ENCODE measurements at places on chromosomes 3 and 15.
A peak's percentile ranks its signal among the peaks of the same experiment; 100 is the strongest.

GRCh38 chr3:14508966-14509795 lies 31.0 kb downstream of the GRIP2 start:
- no peaks in the 10 kb centered on the region for H3K4me1 ChIP-seq
- H3K36me3 ChIP-seq: no peaks in the 10 kb centered on the region
- H3K4me3 ChIP-seq: no peak overlapping the region
- no peaks in the 10 kb centered on the region for H3K27me3 ChIP-seq
- DNase-seq: peak; percentile 55

GRCh38 chr15:83318036-83318435 lies 33.6 kb upstream of the BNC1 start:
- no peaks in the 10 kb centered on the region for H3K36me3 ChIP-seq
- no peak overlapping the region for H3K27ac ChIP-seq
- H3K4me3 ChIP-seq: no peak overlapping the region
- H3K27me3 ChIP-seq: no peaks in the 10 kb centered on the region
- no peaks in the 10 kb centered on the region for H3K4me1 ChIP-seq
- no peak for DNase-seq

- H3K4me1 ChIP-seq: peaks cover 7% of the 10 kb centered on the region
- H3K27me3 ChIP-seq: no peaks in the 10 kb centered on the region
- H3K4me3 ChIP-seq: no peak overlapping the region
- H3K27ac ChIP-seq: no peak overlapping the region
Observed at GRCh38 chr3:122358703-122359032, 24.4 kb downstream of the MIX23 start.

DNA sequence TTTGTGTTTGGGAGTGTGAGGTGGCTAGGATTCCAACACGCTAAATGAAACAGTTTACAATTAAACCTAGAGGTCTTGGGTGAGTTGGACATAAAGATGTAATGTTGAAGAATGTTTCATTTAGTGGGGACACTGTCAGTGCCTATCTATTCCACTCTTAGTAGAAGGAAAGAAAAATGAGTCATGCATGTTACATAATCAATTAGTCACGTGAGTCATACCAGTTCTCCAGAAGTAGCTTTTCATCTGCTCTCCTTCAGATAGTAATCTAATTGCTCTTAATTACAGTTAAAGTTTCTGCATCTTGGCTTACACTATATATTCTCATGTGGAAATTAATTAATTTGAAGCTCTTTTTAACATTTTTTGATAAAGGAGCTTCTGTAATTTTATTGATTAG lies 115.7 kb upstream of the P2RY1 start:
- H3K4me1 ChIP-seq: peaks cover 3% of the 10 kb centered on the region
- no peak overlapping the region for H3K27ac ChIP-seq

- no peak overlapping the region for H3K27ac ChIP-seq
- no peaks in the 10 kb centered on the region for H3K36me3 ChIP-seq
- no peaks in the 10 kb centered on the region for H3K4me1 ChIP-seq
Observed at GRCh38 chr3:158452334-158452733, 118.7 kb upstream of the MLF1 start.

- no peak overlapping the region for H3K27ac ChIP-seq
- H3K36me3 ChIP-seq: no peaks in the 10 kb centered on the region
- no peaks in the 10 kb centered on the region for H3K4me1 ChIP-seq
- no peak for DNase-seq
Observed at GRCh38 chr3:112734736-112735350, 93.9 kb upstream of the CCDC80 start.

- no peak for DNase-seq
- no peaks in the 10 kb centered on the region for H3K36me3 ChIP-seq
- no peak overlapping the region for H3K4me3 ChIP-seq
- H3K27me3 ChIP-seq: no peaks in the 10 kb centered on the region
- no peak overlapping the region for H3K27ac ChIP-seq
Observed at GRCh38 chr3:111509308-111509707, 32.7 kb upstream of the CD96 start.

- H3K27ac ChIP-seq: no peak overlapping the region
- H3K36me3 ChIP-seq: no peaks in the 10 kb centered on the region
- no peak for DNase-seq
- H3K4me3 ChIP-seq: no peak overlapping the region
- peaks cover 44% of the 10 kb centered on the region for H3K4me1 ChIP-seq
- H3K27me3 ChIP-seq: peaks cover 96% of the 10 kb centered on the region
Observed at GRCh38 chr15:89406940-89407607, 72.5 kb upstream of the POLG start.

GRCh38 chr3:66931699-66932098 lies 66.4 kb upstream of the KBTBD8 start:
- H3K4me3 ChIP-seq: no peak overlapping the region
- H3K27ac ChIP-seq: no peak overlapping the region
- no peaks in the 10 kb centered on the region for H3K36me3 ChIP-seq
- H3K4me1 ChIP-seq: no peaks in the 10 kb centered on the region

DNA sequence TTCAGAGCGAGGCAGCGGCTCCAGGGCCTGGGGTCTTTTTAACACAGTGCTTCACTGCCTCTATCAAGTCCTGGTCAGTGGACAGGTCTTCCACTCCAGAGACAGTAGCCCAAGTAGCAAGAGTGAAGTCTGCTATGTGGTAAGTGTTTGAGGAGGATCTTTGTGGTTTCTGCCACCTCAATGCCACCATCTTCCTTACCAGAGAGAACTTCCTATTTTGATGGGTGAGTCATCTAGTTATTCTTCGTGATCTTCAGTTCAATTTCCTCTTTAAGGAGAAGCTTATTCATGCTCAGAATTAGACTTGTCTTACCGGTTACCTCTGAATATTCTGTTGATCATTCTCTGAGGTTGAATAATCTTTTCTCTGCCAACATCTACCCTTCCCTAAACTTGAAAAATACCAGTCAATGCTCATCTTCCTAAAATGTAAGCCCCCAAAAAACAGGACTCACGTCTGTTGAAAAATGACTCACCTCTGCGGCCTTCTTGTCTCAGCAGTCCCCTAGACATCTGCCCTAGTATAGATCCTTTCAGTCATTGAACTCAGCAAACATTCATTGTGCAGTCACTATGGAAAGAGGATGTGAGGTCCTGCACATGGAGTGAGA lies 32.2 kb upstream of the BCL6 start:
- H3K4me3 ChIP-seq: no peak overlapping the region
- H3K27ac ChIP-seq: no peak overlapping the region

- no peaks in the 10 kb centered on the region for H3K36me3 ChIP-seq
- no peaks in the 10 kb centered on the region for H3K4me1 ChIP-seq
- H3K27me3 ChIP-seq: no peaks in the 10 kb centered on the region
Observed at GRCh38 chr3:165148876-165149441, 47.2 kb downstream of the SLITRK3 start.

DNA sequence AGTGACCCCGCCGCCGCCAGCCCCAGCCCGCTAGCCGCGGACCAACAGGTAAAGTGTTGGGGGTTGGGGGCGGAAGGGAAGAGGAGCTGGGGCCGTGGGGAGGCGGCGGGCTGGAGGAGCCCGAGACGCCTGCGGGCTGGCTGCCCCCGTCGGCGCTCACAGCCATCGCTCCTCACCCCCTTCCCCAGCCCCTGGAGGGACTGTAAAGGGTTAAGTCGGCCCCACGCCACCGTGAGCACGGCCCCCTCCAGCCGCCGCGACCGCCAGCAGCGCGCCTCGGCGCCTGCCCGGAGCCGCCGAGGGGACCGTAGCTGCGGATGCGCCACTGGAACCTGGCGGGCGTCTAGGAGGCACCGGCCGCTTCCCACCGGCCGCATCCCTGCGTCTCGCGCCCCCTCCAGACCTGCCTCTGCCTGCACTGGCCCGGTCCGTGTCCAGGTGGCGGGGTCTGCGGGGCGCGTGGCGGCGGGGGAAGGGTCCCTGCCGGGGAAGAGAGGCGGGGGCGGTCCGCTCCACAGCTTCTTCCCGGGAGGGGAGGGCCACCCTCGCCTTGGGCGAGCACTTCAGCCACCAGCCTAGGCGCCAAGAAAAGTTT lies 522 bp downstream of the MED12L start:
- peak overlapping the region; percentile 63 for H3K4me3 ChIP-seq
- no peak overlapping the region for H3K27ac ChIP-seq
- no peaks in the 10 kb centered on the region for H3K36me3 ChIP-seq
- DNase-seq: no peak
- H3K4me1 ChIP-seq: peaks cover 12% of the 10 kb centered on the region
- H3K27me3 ChIP-seq: peaks cover 70% of the 10 kb centered on the region

DNA sequence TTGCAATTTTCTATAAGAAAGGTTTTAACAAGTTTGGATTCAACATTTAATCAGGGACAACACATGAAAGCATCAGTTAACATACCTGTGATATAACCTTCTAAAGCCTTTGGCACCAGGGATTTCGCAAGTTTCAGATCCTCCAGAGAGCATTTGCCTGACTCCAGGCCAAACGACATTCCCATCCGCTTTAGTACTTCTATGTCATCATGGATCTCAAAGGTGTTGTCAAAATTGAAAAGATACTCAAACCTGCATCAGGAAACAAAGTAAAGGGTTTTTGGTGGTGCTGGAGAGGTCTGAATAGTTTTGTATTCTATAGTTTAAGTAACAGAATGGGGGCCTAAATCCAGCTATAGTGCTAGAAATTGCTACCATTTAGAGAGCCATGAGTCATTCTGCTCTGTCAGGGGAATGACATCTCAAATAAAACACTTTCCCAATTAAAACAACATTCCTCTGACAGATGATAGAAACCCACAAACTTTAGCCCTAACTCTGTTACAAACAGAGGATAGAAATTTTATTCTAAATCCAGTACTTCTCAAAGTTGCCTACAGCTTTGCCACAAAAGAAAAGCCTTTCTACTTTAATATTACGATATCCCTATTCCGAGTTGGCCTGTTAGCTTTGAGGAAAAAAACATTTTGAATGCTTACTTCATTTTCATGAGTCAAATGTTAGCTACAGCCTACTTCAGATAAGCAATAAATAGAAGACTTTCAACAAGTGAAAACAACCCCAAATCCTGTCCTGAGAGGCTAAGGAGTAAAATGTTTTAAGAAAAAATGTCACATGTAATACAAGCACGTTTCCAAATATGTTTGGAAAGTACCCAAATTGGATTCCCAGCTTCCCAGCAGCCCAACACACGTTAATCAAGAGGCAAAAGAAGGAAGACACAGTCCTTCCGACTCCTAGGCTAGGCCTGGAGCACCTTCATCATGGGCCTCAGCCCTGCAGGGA lies 83.4 kb downstream of the ATP1B3 start:
- no peak for DNase-seq
- peak overlapping the region; percentile 43 for H3K27ac ChIP-seq
- no peak overlapping the region for H3K4me3 ChIP-seq

DNA sequence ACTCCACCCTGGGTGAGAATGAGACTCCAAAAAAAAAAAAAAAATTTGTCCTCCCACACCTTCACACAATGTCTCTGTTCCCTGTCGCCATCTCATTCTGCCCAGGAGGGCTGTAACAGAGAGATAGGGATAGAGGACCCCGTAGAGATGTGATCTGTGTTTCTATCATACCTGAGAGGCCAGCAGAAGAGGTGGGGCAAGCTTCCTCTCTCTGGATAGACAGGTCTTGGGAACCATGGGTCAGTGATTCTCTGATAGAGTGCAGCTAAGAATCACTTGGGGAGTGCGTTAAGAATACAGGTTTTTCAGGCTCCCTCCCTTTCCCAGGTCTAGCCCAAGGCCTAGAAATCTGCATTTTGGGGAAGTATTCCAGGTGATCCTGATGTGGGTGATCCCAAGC lies 8.3 kb downstream of the CA12 start:
- H3K4me3 ChIP-seq: no peak overlapping the region
- H3K27ac ChIP-seq: no peak overlapping the region
- H3K27me3 ChIP-seq: no peaks in the 10 kb centered on the region
- no peaks in the 10 kb centered on the region for H3K36me3 ChIP-seq
- no peak for DNase-seq
- peaks cover 8% of the 10 kb centered on the region for H3K4me1 ChIP-seq

GRCh38 chr3:111414531-111414930 lies 127.5 kb upstream of the CD96 start:
- H3K4me1 ChIP-seq: no peaks in the 10 kb centered on the region
- no peaks in the 10 kb centered on the region for H3K27me3 ChIP-seq
- DNase-seq: no peak
- no peak overlapping the region for H3K4me3 ChIP-seq
- no peak overlapping the region for H3K27ac ChIP-seq

GRCh38 chr3:30934208-30934550 lies 39.7 kb upstream of the GADL1 start:
- no peak overlapping the region for H3K4me3 ChIP-seq
- no peaks in the 10 kb centered on the region for H3K36me3 ChIP-seq
- H3K27ac ChIP-seq: no peak overlapping the region
- no peaks in the 10 kb centered on the region for H3K4me1 ChIP-seq

GRCh38 chr15:77417602-77418001 lies 2.3 kb downstream of the PEAK1 start:
- no peaks in the 10 kb centered on the region for H3K27me3 ChIP-seq
- H3K27ac ChIP-seq: no peak overlapping the region
- H3K4me1 ChIP-seq: peaks cover 28% of the 10 kb centered on the region
- DNase-seq: no peak

DNA sequence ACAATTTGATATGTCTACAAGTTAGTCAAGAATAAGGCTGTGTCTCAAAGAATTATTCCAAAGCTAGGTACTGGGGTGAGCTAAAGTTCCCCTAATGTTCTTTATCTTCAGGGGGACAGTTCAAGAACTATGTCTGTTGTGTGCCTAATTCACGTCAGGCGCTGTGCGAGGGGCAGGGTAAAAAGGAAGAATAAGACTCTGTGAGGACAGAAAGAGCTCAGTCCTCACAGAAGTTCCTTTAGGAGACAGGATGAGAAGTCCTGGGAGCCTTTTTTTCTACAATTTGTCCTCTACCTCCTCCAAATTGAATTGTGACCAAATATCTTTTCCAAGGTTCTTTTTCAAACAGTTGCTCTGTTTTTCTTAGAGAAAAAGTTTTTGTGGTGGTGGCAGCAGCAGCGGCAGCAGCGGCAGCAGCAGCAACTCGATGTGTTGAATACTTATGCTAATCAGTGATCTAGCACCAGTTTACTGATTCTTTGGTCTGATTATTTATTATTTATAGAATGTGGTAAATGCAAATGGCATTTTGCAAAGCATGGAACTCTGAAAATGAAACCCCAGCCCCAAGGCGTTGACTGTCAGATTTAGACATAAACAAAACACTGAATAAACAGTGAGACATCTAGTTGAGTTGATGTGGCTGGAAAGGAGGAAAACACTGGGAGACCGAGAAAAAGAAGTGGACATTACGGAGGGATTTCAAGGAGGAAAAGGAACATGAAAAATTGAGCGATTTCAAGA lies 88.6 kb downstream of the GTPBP8 start:
- H3K4me3 ChIP-seq: no peak overlapping the region
- no peaks in the 10 kb centered on the region for H3K27me3 ChIP-seq
- no peak overlapping the region for H3K27ac ChIP-seq
- DNase-seq: no peak

Data from left lung (tissue), 14 donors.